Activated CD8-positive, alpha-beta T cell treated with anti-CD3 and anti-CD28 coated beads, Interleukin-2, amount 10 ng/mL, durations not matched to agents 7 days and 5 days (primary cell): ENCODE measurements at places on chromosomes 5 and 9. TPM values are rescaled to one million over a fixed set of nuclear protein-coding genes. Genes with fewer than 3 reads are reported as not detected.

- DNase-seq, result no peak
Observed at GRCh38 chr5:157511651-157512644, 51.9 kb downstream of the NIPAL4 start.

DNA sequence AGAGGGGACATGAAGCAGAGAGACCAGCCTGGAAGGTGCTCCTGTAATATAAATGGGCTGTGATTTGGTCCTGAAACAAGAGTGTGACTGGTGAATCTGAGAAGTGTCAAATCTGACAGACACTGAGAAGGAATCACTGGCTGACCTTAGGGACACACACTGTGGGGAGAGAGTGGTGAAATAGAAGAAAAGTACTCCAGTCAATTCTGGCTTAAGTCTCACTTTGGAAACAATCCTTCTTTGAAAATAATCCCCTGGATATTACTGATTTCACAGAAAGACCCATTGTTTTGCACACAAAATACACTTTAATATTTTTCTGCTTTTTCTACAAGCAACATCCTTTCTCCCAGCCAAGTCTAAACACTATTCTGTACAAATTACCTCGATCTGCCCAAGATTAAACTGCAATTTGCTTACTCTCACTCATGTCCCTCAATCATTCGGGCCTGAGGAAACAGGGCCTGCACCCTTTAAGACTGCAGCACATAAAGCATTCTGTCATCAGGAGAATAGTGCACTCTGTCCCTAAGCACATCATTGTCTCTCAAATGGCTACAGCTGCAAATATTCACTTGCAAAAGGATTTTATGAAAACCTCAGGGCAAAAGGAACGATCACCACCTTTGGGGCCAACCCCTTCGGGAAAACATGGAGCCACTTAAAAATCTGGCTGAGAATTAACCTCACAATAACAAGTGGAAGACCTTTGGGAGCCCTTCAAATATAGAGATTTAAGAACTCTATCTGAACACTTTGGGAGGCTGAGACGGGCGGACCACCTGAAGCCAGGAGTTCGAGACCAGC, 68.6 kb downstream of the MAPKAP1 start:
- no peak for DNase-seq

DNA sequence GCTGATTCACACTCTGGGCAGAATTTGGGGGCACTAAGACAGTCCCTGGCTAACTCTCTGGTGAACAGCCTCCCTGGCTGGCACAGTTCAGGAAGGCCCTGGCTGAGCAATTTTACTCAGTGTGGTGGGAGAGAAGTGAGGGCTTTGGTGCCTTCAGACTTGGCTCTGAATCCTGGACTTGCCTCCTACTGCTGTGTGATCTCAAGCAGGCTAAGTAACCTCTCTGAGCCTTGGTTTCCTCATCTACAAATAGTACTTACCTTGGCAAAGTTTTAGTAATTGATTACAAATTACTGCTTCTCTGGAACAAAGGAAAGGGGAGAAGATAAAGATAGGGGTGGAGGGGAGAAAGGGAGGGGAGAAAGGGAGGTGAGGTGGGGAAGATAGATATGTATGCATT, 153.8 kb downstream of the DROSHA start:
- DNase-seq, result no peak

DNA sequence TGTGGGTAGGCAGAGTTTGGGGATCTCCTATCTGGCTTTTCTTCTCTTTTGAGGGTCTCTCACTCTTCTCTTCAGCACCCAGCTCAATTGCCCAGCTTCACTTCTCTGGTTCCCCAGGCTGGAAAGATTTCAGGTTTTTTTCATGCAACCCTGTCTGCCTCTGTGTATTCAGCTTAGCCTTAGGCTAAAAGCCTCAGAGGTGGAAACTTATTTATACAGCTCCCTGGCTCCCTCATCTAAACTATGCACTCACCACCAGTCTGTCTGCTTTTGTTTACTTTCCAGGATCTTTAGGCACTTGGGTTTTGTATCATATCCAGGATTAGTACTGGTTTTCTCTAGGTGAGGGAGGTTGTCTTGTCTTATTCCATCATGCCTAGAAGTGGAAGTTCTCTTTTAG, 540.2 kb upstream of the TRPC7 start:
- no peak for DNase-seq

DNA sequence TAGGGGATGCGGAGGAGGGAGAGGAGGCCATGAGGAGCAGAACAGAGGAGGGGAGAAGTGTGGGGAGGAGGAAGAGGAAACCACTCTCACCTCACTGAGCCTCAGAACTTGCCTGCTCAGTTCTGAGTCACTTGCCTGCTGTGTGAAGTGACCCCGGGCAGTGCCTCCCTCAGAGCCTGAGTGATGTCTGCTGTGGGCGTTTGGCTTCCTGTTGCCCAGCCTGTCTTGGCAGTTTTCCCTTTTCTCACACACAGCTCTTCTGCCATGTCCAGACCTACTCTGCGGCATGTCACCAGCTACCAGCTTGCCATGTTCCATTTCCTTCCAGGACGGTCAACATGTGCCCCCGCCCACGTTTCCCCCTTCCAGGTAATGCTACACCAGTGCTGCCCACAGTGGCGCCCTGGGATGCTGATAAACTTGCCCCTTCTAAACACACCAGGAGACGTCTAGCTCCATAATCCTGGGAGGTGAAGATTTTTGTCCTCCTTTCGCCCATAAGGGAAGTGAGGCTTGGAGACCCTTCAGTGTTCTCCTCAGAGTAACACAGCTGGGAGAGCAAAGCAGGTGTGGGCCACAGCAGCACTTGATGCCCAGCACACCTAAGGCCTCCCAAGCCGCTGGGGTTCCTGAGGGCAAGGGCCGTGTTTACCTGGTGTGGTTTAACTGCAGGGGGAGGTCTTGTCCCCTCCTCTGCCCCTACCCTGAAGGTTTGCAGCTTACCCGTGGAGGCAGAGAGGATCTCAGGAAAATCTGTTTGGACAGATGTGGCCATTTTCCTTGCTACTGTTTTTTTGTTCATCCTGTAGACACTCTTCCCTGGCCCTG, 63.8 kb upstream of the RNF130 start:
- peak; percentile 57 for DNase-seq

The SNAPC4 gene
- total RNA-seq, result 9.5 TPM

The SCGB3A2 gene
- not detected for total RNA-seq

The ACTBL2 gene
- total RNA-seq, result not detected
